Endothelial cell of umbilical vein (primary cell): ENCODE measurements at places on chromosomes 4 and X. TPM values are rescaled to one million over a fixed set of nuclear protein-coding genes. Genes with fewer than 3 reads are reported as not detected.

AR gene
- 10.9 and 16.0 TPM in 2 replicates for total RNA-seq

ZFP42 gene
- total RNA-seq: not detected in 2 replicates

NUP62CL gene
- total RNA-seq: not detected in 2 replicates

FAM241A gene
- total RNA-seq: 8.3 and 9.1 TPM in 2 replicates

TRO gene
- 13.6 and 21.9 TPM in 2 replicates for total RNA-seq

STS gene
- total RNA-seq: 3.6 and 4.9 TPM in 2 replicates

CHRNA9 gene
- not detected in 2 replicates for total RNA-seq

OTC gene
- total RNA-seq: not detected in 2 replicates

GRID2 gene
- total RNA-seq: not detected in 2 replicates

IL3RA gene
- total RNA-seq: 21.2 and 28.9 TPM in 2 replicates

TSR2 gene
- total RNA-seq: 22.8 and 25.1 TPM in 2 replicates

VSIG4 gene
- not detected in 2 replicates for total RNA-seq

USP17L26 gene
- not detected in 2 replicates for total RNA-seq

FTSJ1 gene
- 52.9 and 59.9 TPM in 2 replicates for total RNA-seq

ZNF674 gene
- 5.7 and 6.7 TPM in 2 replicates for total RNA-seq

IGFBP7 gene
- 377 and 526 TPM in 2 replicates for total RNA-seq

PRDM8 gene
- 0.42 and 0.82 TPM in 2 replicates for total RNA-seq

CXCL5 gene
- total RNA-seq: 0.21 and 0.33 TPM in 2 replicates

PDZD4 gene
- total RNA-seq: 0.09 TPM in 2 replicates

SERPINA7 gene
- total RNA-seq: not detected in 2 replicates

CHRDL1 gene
- total RNA-seq: not detected in 2 replicates

OPN1MW gene
- total RNA-seq: not detected in 2 replicates

BANK1 gene
- total RNA-seq: 0.29 and 0.60 TPM in 2 replicates

PNMA6A gene
- 1.3 and 1.8 TPM in 2 replicates for total RNA-seq

CT45A5 gene
- total RNA-seq: not detected in 2 replicates

UCHL1 gene
- 328 and 501 TPM in 2 replicates for total RNA-seq

TMEM271 gene
- not detected in 2 replicates for total RNA-seq

MTCP1 gene
- total RNA-seq: 15.8 and 15.9 TPM in 2 replicates

GJB1 gene
- not detected in 2 replicates for total RNA-seq

ITM2A gene
- total RNA-seq: 3.9 and 5.6 TPM in 2 replicates
